ENCODE measurements at places on chromosomes 7 and 10. TPM values are rescaled to one million over a fixed set of nuclear protein-coding genes. Genes with fewer than 3 reads are reported as not detected.

MALRD1 gene
- total RNA-seq: 2.7 TPM

FERD3L gene
- total RNA-seq: not detected

GPR15LG gene
- not detected for total RNA-seq

FBH1 gene
- total RNA-seq: 56.9 TPM

NXPH1 gene
- not detected for total RNA-seq

- DNase-seq: no peak
These were observed 337.6 kb upstream of the SEMA3A start for GRCh38 chr7:84532196-84532595.

- DNase-seq: no peak
These were observed 1.4 kb upstream of the MGAM2 start for GRCh38 chr7:142110098-142110497.

GRCh38 chr7:3065724-3066143, 22.1 kb upstream of the CARD11 start:
- DNase-seq: no peak

DNA sequence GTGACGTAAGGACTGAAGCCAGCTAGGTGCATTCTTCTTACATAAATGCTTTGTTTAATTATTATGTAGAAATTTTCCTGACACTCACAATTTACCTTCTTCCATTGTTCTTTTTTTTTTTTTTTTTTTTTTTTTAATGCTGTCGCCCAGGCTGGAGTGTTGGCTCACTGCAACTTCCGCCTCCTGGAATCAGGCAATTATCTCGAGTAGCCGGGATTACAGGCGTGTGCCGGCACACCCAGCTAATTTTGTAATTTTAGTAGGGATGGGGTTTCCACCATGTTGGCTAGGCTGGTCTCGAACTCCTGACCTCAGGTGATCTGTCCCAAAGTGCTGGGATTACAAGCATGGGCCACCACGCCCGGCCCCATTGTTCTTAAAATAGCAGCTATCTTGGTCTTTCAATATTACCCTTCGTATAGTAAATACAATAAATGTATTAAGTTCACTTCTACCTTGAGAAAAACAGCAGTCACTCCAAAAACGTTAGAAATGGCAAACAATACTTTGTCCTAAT, 32.1 kb downstream of the BZW2 start:
- DNase-seq: no peak

- DNase-seq: no peak
These were observed 2.9 kb upstream of the ADAM8 start for GRCh38 chr10:133279326-133280226.

- DNase-seq: no peak
These were observed 84.6 kb downstream of the VPS50 start for GRCh38 chr7:93316730-93317129.

DNA sequence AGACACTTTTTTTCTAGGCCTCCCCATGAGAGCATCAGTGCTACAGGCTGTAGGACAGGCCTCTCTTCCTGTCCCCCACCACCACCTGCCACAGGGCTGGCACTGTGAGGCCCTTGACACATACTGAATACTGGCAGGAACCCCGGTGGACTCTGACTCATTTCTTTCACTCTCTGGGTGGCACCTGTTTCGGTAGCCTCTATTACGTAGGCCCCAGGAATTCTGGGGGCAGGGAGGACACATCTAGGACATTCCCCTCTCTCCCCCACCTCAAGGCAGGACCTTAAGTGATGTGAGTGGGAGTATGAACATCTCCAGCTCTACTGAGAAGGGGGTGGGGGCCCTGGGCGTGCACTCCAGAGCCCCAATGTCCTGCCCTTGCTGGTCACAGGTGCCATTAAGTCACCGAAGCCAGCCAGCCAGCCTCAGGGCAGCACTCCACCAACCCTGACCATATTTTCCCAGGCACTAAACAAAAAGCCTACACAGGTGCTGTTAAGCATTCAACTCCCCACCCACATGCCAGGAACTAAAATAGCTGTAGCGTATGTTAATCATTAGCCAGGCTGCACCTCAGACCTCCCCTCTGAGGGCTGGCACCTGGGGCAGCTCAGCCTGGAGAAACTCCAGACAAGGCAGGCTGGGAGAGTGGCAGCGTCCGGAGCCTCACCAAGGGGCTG, 8.9 kb downstream of the ANXA11 start:
- peak; percentile 78 for DNase-seq

DNA sequence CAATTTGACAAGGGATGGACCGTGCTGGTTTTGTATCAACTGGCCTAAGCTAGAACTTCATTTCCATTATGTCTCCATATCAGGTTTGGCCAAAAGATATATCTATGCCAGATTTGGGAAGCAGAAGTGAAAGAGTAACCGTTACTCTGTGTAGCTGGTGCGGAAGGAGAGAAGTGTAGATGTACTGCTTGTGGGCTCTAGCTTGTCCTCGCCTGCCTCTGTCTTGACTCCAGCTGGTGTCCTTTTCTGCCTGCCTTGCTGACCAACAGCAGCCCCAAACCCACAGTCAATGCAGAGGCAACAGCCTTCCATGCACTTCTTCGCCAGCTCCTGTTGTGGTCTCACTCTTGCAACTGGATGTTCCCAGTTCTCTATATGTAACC, 128.5 kb downstream of the KIF20B start:
- peak; percentile 12 for DNase-seq
